ENCODE measurements at places on chromosomes 3 and 15.

GRCh38 chr3:57934373-57934772 lies 73.8 kb upstream of the FLNB start:
- H3K27ac ChIP-seq = no peak overlapping the region
- H3K4me3 ChIP-seq = no peak overlapping the region
- no peaks in the 10 kb centered on the region for H3K4me1 ChIP-seq
- H3K27me3 ChIP-seq = no peaks in the 10 kb centered on the region

DNA sequence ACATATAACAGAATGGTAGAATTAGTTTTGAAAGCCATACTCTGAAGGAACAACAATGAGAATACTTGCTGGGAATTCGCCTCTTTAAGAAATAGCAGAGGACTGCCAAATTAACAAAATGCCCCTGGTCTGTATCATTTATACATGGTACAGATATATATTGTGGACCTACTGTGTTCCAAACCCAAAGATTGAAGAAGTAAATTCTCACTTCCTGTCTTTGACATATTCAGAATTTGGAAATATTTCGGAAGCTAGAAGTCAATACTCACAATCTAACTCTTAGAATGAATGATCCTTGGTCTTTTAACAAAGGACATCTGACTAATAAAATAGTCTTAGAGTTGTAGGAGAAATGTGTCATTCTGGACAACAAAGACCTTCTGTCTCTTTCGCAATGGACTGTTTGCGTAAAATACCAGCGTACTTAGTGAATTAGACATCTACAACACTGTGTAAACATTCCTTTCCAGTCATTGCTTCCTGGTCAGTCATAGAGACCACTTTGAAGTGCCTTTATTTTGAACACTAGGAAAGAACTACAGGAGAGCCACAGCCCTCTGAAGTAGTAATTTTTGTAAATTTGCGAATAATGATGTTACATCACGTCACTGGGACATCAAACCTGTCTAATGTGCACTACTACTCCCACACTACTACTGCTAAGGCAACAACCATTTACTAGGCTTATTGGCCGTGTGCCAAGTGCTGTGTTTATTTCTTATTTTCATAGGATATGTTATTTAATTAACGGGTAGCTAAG lies 68.0 kb downstream of the CHL1 start:
- no peaks in the 10 kb centered on the region for H3K36me3 ChIP-seq
- H3K4me1 ChIP-seq = no peaks in the 10 kb centered on the region
- no peak for DNase-seq
- H3K27ac ChIP-seq = no peak overlapping the region
- no peak overlapping the region for H3K4me3 ChIP-seq

GRCh38 chr15:64163659-64164362 lies 989 bp upstream of the PPIB start:
- peaks cover 28% of the 10 kb centered on the region for H3K36me3 ChIP-seq
- peaks cover 35% of the 10 kb centered on the region for H3K4me1 ChIP-seq
- H3K27me3 ChIP-seq = no peaks in the 10 kb centered on the region
- peak overlapping the region; percentile 75 for H3K4me3 ChIP-seq

DNA sequence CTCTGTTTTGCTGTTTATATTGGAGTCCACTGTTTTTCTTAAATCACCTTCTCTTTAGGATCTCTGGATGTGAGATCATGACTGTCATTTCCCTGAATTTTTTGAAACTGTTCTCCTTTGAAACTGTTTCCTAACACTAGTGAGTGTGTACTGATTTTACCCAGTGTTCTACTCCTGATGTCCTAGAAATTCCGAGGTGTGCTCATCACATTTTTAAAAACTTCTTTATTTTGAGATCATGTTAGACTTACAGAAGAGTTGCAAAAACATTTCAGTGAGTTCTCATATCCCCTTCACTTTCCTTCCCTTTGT lies 292.6 kb downstream of the NFKBIZ start:
- no peak for DNase-seq
- no peak overlapping the region for H3K27ac ChIP-seq
- no peaks in the 10 kb centered on the region for H3K4me1 ChIP-seq
- no peaks in the 10 kb centered on the region for H3K36me3 ChIP-seq

- H3K4me1 ChIP-seq = no peaks in the 10 kb centered on the region
- no peaks in the 10 kb centered on the region for H3K27me3 ChIP-seq
- no peak overlapping the region for H3K27ac ChIP-seq
- no peaks in the 10 kb centered on the region for H3K36me3 ChIP-seq
- H3K4me3 ChIP-seq = no peak overlapping the region
Measured at GRCh38 chr3:168878655-168879054, 782.9 kb upstream of the GOLIM4 start.

DNA sequence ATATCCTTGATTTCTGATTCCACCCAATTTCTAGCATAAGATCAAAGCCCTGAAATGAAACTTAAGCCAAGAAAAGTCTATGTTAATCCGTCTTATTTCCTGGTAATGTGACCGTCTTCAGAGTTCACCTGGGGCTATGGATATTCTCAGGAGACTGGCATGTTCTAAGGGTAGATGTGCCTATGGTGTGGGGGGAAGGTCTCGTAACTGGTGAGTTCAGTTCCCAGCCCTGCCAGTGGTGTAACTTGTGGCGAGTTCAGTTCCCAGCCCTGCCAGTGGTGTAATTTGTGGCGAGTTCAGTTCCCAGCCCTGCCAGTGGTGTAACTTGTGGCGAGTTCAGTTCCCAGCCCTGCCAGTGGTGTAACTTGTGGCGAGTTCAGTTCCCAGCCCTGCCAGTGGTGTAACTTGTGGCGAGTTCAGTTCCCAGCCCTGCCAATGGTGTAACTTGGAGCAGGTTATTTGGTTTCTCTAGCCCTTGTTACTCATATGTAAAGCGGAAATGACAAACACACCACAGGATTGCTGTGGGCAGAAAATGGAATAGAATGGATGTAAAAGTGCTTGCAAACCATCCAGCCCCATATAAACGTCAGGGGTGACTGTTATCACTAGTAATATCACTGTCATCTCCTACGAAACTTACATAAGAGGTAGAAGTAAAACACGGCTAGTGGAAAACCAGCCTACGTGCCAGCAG lies 30.4 kb downstream of the SLC51A start:
- H3K36me3 ChIP-seq = peaks cover 30% of the 10 kb centered on the region
- no peak for DNase-seq
- H3K4me1 ChIP-seq = no peaks in the 10 kb centered on the region
- no peak overlapping the region for H3K4me3 ChIP-seq
